ENCODE measurements at places on chromosomes 6 and 20.

DNA sequence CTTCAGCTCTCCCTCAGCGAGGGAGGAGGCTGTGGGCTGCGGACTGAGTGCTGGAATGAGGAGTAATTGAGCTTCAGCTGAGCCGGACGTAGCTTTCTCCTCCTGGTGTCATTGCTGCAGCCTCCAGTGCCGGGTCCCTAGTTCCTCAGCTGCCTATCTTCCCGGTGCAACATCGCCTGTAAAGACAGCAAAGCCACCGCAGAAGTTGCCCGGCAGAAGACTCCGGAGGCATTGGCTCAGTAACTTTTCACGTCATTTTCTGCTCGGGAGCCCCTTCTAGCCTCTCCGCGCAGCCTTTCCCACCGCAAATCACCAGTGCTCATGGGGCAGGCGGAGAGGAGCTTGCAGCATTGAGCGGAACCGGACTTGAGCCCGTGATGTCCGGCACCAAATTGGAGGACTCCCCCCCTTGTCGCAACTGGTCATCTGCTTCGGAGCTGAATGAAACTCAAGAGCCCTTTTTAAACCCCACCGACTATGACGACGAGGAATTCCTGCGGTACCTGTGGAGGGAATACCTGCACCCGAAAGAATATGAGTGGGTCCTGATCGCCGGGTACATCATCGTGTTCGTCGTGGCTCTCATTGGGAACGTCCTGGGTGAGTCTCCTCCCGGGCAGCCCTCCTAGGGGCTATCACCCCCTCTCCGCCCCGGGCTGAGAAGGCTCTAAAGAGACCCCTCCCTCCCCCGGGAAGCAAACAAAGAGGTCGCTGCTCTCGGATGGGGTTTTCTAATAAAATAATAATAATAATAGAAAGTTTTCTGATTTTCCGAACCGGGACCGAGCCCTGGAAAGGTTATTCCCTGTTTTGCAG, at the start of gene HCRTR2:
HCRTR2 (plus strand) TSS at position 305 of the 816 bp plus-strand sequence; CDS start at position 378, 73 bp downstream.
- no peak for DNase-seq

- DNase-seq = no peak
These were observed 34.9 kb downstream of the KLHL31 start for GRCh38 chr6:53630533-53631226.

DNA sequence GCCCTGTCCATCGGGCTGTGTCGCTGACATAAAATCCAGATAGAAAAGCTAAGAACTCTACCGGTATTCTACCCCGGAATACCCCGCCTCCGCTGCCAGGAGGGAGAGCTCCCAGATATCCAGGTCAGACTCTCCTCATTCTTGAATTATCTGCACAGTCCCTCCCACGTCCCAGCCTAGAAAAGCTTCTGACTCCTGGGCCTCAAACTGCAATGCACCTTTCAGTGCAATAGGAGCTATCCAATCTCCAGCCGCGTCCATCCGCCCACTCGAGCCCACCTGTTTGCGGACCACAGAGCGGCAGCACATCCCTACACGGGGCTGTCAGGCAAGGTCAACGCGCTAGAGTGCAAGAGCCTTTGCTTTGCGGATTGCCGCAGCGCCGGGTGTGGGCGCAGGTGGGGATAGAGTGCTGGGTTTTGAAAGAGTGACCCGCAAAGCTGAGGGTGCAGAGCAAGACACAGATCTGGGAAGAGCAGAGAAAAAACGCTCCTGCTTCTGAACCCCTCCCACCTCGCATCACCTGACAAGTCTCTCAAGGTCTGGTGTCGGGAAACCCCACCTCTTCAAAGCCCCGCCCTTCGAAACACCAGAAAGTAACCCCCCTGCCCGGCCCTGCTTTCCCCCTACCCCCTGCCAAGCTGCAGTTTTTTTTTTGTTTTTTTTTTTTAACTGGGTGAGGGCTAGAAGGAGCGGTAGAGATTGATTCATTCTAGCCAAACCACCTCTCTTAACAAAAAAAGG, 1.3 kb downstream of the TAPBP start:
- DNase-seq = peak; percentile 68

DNA sequence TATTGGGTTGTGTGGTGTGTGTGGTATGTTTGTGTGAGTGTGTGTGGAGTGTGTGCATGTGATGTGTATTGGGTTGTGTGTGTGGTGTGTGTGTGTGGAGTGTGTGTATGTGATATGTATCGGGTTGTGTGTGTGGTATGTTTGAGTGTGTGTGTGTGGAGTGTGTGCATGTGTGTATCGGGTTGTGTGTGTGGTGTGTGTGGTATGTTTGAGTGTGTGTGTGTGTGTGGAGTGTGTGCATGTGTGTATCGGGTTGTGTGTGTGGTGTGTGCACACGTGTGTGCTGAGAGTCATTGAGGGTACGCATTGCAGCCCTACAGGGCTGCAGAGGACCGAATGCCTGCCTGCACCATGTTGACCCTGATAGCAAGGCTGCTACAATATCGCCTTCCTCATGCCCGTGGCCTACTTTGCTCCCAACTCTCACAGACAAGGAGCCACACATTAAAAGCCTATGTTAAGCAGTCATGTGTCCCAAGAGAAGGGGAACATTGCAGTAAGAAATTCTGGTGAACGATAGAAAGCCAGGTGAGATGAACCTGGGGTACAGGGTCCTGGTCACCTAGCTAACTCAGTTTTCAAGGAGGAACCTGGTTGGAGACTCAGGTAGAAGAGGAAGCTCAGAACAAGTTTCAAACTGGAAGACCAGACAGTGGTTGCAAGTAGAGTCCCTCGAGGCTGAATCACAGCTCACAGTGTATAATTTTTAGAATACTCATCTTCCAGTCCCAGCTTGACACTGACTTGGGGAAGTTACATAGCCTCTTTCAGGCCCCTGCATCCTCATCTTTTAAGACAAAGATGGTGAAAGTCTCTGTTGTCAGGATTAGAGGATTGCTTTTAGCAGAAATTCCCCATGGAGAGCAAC, 45.7 kb upstream of the TMEM170B start:
- no peak for DNase-seq
